ENCODE measurements at places on chromosomes 6 and 20.

GRCh38 chr6:3803627-3804468 lies 45.3 kb upstream of the FAM50B start:
- no peak for DNase-seq

DNA sequence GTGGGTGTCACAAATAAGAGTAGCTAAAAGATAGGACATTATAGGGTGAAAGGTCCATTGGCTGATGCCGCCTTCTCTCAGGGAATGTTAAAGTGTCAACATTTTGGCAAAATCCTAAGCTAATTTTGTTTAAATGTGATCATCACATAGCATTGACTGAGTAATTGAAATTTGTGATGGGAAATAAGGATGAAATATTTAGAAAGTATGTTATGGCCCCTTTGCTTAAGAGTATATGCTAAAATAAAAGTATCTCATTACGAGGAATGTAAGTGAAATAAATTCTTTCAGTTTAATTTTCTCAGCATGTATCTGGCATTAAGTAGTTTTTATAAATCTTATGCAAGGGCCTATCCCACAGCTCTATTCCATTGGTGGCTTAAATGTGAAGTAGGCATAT lies 229.2 kb downstream of the PRL start:
- DNase-seq = no peak

- DNase-seq = no peak
Observed at GRCh38 chr20:50903353-50904051, 27.7 kb downstream of the ADNP start.

GRCh38 chr6:110545081-110545872 lies 68.9 kb upstream of the SLC22A16 start:
- DNase-seq = no peak

DNA sequence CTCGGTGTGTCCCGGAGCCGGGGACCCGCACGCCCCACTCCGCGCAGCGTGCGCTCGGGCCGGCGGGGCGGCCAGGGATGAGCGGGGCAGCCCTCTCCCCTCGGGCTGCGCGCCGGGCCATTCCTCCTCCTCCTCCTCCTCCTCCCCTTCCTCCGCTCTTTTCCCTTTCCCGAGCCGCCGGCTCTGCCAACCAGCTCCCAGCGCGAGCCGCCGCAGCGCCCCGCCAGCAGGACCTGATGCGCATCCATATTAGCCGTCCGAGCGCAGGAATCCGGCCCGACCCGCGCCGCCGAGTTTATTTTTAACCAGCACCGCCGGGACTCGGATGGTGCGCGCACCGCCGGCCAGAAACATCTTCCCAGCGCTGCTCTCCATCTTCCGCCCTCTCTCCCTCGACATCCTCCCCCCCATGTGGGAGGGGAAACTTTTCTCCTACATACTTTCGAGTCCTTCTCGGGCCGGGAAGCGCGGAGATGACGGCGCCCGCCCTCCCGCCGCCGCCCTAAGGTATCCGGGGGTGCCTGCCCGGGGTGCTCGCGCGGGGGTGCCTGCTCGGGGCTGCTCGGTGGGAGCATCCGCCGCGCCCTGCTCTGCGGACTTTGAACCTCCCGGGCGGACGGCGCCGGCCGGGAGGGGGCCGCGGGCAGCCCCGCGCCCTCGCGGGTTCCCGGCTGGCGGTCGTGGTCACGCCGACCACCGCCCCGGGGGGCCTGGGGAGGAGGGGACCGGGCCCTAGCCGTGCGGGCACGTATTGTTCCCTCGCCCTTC lies 619 bp downstream of the RREB1 start:
- peak; percentile 68 for DNase-seq

DNA sequence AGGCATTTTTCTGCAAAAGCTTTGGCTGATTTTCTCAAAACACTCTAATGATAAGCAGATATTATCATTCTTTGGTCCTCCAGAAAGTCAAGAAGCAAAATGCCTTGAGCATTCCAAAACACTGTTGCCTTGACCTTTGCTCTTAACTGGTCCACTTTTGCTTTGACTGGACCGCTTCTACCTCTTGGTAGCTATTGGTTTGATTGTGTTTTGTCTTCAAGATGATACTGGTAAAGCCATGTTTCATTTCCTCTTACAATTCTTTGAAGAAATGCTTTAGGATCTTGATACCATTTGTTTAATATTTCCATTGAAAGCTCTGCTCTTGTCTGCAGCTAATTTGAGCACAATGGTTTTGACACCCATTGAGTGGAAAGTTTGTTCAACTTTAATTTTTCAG lies 35.6 kb upstream of the SDHAF4 start:
- DNase-seq = no peak

DNA sequence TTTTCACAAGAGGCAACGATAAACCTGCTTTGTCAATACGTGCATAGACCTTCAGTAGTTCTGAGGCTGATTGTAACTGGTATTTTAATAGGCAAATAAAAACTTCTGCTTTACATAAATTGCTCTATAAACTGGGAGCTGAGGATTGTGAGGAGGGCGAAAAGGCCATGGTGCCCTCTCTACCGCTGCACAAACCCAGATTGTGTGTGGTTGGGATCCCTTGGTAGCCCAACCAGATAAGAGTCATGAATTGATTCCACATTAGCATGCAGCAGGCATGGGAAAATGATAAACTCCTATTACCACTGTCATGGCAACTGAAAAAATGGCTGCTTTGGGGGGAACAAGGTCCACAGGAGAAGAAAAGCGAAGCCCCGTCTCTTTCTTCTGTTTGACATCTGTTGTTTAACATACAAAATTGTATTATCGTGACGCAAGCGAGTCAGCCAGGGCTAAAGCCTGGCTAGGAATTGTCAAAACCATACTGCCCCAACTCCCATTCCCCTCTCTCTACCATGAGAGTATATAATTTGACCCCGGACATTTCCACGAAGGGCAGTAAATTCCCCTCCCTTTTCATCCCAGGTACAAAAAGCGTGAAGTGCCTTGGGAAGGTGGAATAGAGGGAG lies 157.8 kb upstream of the SALL4 start:
- DNase-seq = no peak

- no peak for DNase-seq
Observed at GRCh38 chr6:136244061-136244616, 6.0 kb downstream of the MTFR2 start.

DNA sequence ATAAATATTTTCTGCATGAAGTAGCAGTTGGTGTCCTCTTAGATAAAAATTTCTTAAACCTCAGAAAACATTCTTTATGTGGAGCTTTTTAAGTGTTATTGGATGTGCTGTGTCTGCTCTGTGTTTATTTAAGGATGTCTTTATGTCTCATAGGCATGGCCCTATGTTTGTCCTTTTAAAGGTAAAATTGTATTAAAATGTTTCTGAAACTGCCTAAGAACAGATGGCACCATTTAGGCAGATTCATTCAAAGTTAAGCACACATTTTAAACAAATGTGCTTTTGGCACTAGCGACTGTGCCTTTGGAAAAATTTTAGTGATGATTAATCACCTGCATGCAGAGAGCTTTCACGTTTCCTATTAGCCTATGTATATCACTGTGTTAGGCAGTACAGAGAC lies 125.2 kb downstream of the KIF6 start:
- DNase-seq = no peak

DNA sequence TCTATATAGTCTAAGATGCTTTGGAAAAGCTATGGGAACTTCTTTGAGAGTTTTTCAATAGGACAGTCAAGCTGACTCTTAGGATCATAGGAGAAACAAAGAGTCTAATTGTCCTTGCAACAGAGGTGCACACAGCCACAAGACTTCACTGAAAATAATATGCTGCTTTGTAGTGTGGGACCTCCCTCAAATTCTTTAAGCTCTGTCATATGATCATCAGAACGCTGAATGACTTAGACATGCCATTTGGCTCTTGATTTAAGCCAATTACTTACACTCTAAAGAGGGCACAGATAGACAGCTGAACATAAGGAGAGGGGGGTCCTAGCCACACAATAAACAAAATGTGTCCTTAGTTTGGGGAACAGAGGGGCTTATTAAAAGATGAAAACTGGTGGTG lies 818.7 kb upstream of the GJE1 start:
- DNase-seq = no peak

DNA sequence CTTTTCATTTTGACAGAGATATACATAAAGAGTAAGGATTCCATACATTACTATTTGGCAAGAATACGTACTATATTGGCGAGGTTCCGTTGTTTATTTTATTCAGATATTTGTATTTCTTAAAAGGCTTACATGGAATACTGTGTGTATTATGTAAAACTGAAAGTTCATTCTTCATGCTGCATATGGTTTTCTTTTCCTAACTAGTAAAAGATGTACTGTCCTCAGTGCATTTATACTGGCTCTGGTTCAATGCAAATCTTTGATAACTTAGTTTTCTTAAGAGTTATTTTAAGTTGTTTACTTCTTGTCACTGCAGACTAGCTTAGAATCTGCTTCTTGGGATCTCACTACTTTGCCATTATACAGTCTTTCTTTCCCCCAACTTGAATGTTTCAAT lies 42.0 kb downstream of the ADGRB3 start:
- DNase-seq = no peak

DNA sequence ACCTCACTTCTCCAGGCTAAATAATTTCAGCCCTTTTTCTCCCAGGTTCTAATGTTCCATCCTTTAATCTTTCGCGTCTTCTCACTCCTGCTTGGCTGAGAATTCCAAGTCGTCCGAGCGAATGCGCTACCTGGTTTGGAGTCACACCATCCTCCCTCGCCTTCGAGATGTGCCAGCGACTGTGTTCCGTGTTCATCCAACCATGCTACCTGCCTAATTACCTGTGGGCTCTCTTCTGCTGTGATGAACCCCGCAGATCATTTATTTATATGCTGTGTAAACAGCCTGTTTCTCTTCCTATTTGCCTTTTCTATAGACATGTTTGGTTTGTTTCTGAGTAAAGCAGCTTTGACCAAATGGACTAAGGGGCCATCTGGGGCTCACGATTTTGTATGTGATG lies 83.5 kb upstream of the TMEM181 start:
- DNase-seq = no peak

GRCh38 chr20:20229595-20229994 lies 138.3 kb upstream of the INSM1 start:
- DNase-seq = no peak

- DNase-seq = no peak
Observed at GRCh38 chr6:72792692-72793091, 170.8 kb downstream of the KCNQ5 start.

- no peak for DNase-seq
Observed at GRCh38 chr6:83057705-83058321, 7.8 kb downstream of the UBE3D start.

GRCh38 chr6:161439093-161439492 lies 165.2 kb upstream of the AGPAT4 start:
- DNase-seq = no peak

DNA sequence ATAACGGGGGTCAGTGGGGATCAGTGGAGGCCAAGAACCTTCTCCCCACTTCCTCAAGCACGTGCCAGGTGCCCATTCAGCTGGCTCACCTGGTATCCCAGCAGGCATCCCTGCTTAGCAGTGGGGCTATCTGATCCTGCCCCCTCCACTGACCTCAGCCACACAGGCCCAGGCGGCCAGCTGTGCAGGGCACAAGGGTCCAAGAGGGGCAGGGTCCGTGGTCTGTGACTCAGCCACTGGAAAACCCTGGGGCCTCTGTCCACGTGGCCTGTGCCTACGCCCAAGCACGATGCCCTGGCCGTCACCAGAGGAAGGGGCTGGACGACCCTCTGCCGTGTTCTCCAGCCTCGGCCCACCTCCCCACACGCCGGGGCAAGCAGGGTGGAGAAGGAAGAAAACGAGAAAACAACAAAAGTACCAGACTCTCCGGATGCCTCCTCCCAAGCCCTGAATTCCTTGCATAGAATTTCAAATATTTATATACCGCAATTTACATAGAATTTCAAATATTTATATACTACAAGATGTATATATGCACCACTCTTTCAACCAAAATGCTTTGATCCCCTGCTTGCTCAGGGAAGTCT lies 12.1 kb downstream of the PXDC1 start:
- no peak for DNase-seq

- DNase-seq = no peak
Observed at GRCh38 chr20:43243672-43244269, 54.1 kb upstream of the PTPRT start.

GRCh38 chr6:15355683-15356099 lies 109.8 kb downstream of the JARID2 start:
- no peak for DNase-seq

GRCh38 chr6:150006961-150007464 lies 18.3 kb downstream of the RAET1L start:
- no peak for DNase-seq

GRCh38 chr6:39194466-39194865 lies 34.8 kb downstream of the KCNK5 start:
- no peak for DNase-seq

- no peak for DNase-seq
Observed at GRCh38 chr20:55159230-55159629, 683.8 kb downstream of the DOK5 start.

DNA sequence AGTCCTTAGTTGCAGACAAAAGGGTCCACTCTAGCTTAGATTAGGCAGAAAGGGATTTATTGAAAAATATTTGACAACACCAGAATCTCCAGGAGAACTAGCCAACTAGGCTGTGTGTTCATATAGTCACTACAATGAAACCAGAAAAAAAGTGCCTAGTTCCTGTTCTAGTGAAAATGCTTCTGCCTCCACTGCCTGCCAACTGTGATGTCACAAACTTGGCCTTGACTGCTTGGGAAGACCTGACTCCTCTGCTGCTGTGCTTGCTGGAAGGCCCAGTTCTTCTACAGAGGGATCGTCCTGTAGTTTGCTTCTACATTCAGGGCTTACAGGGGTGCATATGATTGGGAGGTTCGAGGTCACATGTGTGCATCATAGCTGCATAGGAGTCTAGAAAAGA lies 40.3 kb upstream of the XRN2 start:
- no peak for DNase-seq

- no peak for DNase-seq
Observed at GRCh38 chr6:167707686-167708500, 118.8 kb upstream of the AFDN start.

DNA sequence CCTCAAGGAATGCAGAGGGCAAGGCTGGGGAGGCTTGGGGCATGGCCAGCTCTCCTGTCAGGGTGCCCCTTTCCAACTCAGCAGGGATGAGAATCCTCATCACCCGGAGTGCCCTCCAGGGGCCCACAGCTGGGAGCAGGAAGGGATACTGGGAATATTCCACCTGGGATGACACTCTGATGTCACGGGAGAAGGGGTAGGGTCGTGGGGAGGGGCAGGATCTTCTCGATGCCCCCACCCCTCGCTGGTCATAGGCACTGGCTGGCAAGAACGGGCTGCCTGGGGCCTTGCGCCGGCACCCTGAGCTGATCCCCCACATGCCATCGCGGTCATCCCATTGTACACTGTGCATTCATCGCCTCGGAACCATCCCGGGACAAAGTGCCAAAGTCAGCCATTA lies 10.6 kb upstream of the NXT1 start:
- DNase-seq = no peak
